Smooth muscle cell of the coronary artery (primary cell): ENCODE measurements at places on chromosomes 4 and X. TPM values are rescaled to one million over a fixed set of nuclear protein-coding genes. Genes with fewer than 3 reads are reported as not detected.

The PCYT1B gene
- total RNA-seq = under 0.01 and 0.23 TPM in 2 replicates

The WDR17 gene
- total RNA-seq = 0.15 and 2.9 TPM in 2 replicates

The RHOXF2 gene
- total RNA-seq = not detected in 2 replicates

The CT45A2 gene
- total RNA-seq = not detected in 2 replicates

The ANOS1 gene
- 0.94 and 11.7 TPM in 2 replicates for total RNA-seq

The SMARCAD1 gene
- total RNA-seq = 14.5 and 22.5 TPM in 2 replicates

The PDCL2 gene
- total RNA-seq = not detected in 2 replicates

The CLNK gene
- not detected in 2 replicates for total RNA-seq

The KLF8 gene
- 0.47 and 0.90 TPM in 2 replicates for total RNA-seq
